ENCODE measurements at places on chromosomes 2 and 18.

- no peak for DNase-seq
Measured at GRCh38 chr2:171432206-171432968, 1.4 kb downstream of the METTL8 start.

- no peak for DNase-seq
Measured at GRCh38 chr2:118090387-118091139, 2.3 kb downstream of the INSIG2 start.

DNA sequence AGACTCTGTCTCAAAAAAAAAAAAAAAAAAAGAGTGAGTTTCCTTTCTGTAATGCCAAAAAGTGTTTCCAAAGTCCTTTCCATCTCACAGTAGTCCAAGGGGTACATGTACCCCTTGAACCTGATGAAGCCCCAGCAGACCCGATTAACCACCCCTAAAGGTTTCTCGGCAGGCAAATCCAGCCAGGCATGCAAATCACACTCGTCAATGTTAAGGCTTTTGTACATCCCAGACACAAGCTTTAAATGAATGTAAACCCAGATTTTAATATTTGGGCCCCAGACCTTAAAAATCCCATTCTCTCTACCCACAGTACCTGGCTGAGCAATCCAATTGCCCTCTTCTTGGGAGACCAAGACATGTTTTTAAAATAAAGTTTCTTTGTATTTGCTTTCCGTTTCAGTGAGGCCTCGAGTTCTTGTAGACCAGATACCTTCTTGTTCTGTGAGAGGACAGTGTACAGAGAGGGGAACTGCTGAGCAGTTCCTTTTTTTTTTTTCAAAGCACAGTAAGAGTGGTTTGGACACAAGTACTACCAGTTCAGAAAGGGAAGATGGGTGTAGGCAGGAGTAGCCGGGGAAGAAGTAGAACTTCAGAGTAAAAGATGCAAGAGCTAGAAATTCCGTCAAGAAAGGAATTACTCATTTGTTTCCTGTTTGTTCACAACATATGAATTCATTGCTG, at the start of gene NLRC4:
Gene NLRC4 (minus strand): TSS at position 465 of the 684 bp plus-strand sequence. CDS start 8,111 bp downstream, outside the sequence.
- no peak for DNase-seq

- DNase-seq, result no peak
Measured at GRCh38 chr2:126661702-126662500, 5.9 kb downstream of the GYPC start.

DNA sequence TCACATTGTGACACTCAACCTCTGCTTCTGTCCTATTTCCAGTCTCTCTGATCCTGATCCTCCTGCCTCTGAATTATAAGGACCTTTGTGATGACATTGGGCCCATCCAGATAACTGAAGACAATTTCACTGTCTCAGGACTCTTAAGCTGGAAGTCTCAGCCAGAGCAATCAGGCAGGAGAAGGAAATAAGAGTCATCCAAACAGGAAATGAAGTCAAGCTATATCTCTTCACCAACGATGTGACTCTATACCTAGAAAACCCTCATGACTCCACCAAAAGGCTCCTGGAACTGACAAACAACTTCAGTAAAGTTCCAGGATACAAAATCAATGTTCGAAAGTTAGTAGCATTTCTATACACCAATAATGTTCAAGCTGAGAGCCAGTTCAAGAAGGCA, 29.3 kb upstream of the TWIST2 start:
- DNase-seq, result no peak

DNA sequence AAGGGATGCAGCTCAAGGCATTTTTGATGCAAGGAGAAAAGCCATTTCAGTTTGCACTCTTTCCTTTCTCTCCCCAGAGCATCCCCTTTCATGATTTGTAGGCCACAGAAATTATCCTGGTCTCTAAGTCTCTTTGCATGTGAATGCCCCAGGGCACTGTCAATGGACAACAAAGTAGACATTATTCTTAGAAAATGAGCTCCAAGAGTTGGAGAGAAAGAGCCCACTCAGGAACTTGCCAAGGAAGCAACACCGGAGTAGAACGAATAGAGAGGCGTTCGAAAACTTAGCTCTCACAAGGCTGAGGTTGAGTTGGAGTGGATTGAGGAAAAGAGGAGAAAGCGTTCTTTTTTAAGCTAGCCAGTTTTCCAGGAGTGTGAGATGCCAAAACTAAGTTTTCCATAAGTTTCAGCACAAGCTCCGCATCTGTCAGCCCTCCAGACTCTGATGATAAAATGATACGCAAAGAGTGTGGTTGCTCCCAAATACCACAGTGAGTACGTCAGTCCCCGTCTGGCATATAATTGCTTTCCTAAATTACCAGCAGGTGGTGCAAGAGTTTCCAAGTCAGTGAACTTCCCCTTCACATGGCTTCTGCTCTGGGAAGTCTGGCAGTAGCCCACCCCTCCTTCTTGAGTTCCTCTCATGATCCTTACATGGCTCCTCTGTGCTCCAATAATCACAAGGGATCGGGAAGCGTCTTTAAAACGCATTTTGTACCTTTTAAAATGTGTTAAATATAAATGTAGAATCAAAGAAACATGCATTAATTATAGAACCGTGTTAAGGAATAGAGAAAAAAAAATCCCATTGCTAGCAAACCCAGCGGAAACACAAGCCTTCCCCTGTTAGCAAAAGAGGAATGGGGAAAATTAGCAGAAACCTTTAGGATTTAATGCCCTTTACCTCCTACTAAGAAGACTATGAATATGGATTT, 1060.6 kb upstream of the FANCL start:
- DNase-seq, result no peak

DNA sequence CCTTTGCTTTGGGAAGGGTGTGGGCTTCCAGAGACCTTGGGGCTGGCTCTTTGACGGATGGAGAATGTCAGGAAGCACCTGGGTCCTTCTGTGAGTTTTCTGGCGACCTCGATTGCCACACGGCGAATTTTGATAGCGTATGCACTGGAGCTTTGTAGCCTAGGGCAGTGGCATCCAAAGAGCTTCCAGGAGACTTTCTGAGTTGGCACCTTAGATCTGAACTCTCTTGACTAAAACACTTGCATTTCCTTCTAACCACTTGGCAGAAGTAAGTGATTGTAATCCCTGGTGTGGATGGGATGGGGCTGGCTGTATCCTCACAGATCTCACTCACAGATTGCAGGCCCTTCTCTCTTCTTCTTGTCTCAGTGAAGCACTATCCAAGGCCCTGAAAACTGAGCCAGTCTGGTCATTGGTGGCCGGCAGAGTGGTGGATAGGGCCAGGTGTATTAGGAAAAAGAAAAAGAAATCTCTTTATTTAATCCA, 7.8 kb downstream of the RNF144A start:
- no peak for DNase-seq

DNA sequence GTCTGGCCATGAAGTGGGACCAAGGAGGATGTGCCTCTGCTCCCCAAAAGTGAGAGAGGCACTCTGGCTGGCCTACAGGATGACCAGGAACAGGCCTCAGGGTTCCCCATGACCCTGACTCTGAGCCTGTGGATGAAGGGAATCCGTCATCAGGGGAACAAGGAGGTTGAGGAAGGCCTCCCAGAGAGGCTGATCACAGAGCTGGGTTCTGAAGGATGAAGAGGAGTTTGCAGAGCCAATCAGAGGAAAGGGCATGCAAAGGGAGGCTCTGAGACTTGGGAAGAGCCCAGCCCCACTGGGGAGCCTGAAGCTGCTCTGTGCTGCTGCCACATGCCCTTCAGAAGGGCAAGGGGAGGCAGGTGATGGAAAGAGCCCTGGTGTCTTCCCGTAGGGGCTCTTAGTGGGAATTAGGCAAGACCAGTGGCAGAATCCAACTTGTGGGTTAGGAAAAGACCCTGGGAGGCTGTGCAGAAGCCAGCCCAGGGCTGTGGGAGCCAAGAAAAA, 141.3 kb upstream of the ID2 start:
- DNase-seq, result no peak
